GM10248 (cell line): ENCODE measurements at places on chromosomes 16 and 17.
A peak's percentile ranks its signal among the peaks of the same experiment; 100 is the strongest.

DNA sequence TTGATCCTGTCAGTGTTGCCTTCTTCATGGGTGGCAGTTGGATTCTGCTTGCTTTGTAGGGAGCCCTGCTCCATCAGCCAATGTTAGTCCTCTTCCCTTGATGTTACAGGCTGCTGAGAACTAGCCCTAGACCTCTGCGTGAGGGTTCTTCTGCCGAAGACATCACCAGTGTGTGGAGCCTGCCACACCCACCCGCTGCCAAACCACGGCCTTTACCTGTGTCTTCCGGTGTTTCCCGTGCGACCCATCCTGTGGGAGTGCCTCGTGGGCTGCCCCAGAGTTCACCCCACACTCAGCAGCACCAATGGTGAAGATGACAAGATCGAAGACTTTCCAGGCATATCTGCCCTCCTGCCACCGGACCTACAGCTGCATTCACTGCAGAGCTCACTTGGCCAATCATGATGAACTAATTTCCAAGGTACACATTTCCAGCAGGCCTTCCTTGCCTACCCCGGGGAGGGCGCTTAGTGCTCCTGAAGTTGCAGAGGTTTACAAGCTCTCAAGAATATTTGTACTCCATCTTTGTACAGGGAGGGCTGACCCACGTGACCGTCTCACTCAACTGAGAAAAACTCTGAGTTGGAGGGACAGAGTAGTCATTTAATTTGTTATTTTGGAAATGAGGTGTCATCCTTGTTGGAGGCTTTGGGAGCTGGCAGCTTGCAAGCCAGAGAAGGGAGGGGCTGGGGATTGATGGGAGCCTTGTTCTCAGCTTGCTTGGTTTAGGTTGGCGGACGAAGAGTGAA is 21.8 kb downstream of the YPEL2 start:
- no peak for DNase-seq

GRCh38 chr17:79612468-79613194 is 1.8 kb upstream of the RBFOX3 start:
- DNase-seq: peak; percentile 74

DNA sequence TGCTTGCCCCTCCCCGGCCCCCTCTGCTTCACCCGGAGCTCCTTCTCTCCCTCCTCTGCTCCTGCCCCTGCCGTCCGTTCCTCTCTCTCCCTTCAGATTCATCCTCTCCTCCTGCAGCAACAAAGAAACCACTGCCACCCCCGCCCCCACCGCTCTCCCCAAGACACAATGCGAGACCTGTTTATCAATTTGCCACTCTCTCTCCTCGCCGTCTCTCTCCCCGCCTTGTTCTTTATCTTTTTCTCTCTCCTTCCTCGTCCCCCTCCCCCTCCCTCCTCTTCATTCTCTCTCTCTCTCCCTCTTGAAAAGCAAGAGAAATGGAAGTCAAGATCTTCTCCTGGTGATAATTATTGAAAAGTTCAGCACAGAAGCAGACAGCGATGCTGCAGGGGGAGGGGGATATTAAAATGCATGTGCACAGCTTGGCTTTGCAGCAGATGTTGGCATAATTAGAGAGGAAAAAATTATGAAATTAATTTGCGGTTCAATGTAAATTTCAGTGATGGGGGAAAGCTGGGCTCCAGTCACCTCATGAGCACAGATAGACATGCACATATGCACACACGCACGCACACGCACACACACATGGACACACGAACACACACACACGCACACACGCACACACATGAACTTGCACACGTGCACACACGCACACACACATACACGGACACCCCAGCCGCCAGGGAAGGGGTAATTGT is 58.1 kb upstream of the CBFA2T3 start:
- DNase-seq: no peak

DNA sequence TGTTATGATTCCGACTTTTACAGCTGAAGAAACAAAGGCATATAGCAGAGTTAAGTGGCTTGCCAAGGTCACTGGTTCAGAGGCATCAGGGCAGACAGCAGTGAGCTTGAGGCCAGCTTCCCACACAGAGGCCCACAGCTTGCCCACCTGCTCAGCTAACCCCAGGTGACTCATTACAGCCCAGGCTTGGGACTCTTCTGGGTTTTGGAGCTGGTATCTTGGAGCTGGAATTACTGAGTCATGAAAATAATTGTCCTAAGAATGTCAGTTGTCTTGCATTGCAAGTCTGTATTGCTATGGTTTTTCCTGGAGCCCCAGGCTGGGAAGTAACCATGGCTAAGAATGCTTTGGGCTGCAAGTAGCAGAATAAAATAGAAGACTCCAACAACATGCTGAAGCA is 32.4 kb upstream of the IRX3 start:
- no peak for DNase-seq

DNA sequence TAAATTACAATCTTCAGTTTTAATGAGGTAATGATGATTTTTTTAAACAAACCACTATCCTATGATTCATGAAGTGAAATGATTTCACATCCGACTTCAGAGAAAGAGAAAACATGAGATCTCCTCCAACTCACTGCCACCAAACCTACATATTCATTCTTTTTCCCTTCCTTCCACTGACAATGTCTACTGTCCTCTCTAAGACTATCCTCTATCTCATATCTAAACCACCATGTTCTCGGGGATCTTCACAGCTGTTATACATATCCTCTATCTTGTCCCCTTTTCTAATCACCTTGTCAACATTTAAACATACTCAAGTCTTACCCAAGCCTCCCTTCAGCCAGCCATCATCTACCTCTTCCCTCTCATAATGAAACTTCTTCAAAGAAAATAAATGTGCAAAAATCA is 53.5 kb downstream of the SMURF2 start:
- DNase-seq: no peak

GRCh38 chr17:35376245-35376644 is 2.8 kb upstream of the SLFN11 start:
- DNase-seq: no peak

- DNase-seq: no peak
These were observed 27.7 kb upstream of the CBX4 start for GRCh38 chr17:79866791-79867518.

DNA sequence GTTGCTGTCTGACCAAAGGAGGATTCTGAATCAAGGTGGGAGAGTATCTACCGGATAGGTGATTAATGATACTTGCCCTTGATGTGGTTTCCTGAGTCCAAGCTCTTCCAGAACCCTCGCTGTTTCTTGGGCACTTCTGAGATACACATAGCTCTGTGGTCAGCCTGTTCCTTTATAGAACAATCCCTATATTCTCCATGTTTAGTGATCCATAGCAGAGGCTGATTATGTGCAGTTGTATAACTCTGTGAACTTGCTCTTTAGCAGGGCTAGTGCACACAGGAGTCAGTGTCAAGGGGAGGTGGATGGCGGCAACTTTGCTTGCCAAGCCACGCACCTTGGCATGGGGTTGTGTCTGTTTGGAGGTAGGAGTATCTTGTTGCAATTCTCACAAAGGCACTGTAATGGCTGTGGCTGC is 36.1 kb downstream of the ARL4D start:
- DNase-seq: no peak

GRCh38 chr17:56815711-56816110 is 18.0 kb downstream of the C17orf67 start:
- DNase-seq: no peak

- DNase-seq: no peak
These were observed 3.6 kb upstream of the HS3ST3B1 start for GRCh38 chr17:14297161-14297851.

GRCh38 chr16:23650674-23651416 is 9.6 kb downstream of the DCTN5 start:
- no peak for DNase-seq

GRCh38 chr16:57882792-57883191 is 80.5 kb upstream of the KIFC3 start:
- DNase-seq: no peak

GRCh38 chr16:57355898-57356414 is 2.6 kb upstream of the CCL22 start:
- no peak for DNase-seq

DNA sequence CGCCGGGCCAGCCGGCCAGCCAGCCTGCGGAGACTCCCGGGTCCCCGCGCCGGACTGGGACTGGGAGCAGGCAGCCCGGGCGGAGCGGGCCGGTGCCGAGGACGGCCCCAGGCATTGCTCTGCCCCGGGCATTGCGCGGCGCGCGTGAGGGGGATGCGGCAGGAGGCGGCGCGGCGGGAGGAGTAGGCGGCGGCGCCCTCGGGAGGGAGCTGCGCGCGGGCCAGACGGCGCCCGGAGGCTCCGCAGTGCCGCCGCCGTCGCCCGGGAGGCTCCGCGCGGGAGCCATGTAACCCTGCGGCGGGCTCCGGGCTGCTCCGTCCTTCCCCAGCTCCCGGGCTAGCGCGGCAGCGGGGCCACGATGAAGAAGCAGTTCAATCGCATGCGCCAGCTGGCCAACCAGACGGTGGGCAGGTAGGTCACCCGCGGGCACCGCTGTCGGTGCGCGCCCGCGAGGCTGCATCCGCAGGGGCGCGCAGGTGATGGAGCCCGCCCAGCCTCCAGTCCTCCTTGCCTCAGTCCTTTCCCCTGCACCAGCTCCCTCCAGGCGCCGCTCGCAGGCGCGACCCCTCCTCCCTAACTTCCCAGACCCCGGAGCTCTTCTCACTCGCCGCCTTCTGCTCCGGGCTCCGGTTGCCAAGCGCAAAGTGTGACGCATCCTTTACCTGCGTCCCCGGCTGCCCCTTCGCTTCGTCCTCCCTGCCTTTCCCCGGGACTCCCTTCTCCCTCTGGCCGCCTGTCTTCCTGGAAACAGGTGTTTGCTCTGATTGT is at the start of gene ARHGAP44:
Gene ARHGAP44, plus strand, starts transcription at position 18 of the 768 bp plus-strand sequence. Its CDS starts 341 bp downstream, at position 359.
- peak; percentile 79 for DNase-seq

- no peak for DNase-seq
These were observed 9.7 kb downstream of the IRX6 start for GRCh38 chr16:55333684-55334083.

- DNase-seq: no peak
These were observed 4.6 kb downstream of the PRSS8 start for GRCh38 chr16:31130899-31131298.

DNA sequence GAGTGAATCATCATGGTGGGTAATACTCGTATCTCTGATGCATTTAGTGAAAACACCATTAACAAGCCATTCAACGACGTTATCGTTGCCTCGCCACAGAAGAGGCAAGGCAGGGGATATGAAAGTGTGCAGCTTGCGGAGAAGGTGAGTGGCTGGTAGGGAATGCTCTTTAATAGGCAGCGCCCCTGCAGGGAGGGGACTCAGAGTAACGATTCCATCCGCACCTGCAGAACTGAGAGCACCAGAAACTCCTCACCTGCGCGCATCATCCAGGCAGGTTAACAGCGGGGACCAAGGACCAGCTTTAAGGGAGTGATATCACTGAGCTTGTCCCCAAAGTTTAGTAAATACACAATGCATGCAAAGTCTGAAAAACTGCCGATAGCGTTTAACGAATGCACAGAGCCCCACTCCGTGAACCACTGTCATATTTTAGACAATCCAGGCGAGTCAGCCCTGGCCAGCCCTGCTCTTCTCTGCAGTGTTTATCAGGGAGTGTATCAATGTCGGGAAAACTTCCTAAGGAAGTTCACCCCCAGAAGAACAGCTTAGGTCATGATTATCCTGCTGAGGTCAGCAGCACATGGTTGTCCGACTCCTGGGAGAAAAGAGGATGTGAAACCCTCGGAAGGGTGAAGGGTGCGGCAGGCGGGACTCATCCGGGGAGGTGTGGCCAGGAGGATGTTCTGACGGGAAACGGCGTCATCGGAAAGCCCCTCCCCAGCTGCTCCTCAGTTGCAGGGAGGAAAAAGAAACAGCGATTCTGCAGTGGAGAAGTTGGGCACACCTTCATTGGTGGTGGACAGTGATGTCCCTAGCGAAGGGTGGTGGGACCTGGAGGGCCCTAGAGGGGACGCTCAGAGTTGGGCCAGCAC is 68.5 kb upstream of the DNAH17 start:
- DNase-seq: peak; percentile 87

DNA sequence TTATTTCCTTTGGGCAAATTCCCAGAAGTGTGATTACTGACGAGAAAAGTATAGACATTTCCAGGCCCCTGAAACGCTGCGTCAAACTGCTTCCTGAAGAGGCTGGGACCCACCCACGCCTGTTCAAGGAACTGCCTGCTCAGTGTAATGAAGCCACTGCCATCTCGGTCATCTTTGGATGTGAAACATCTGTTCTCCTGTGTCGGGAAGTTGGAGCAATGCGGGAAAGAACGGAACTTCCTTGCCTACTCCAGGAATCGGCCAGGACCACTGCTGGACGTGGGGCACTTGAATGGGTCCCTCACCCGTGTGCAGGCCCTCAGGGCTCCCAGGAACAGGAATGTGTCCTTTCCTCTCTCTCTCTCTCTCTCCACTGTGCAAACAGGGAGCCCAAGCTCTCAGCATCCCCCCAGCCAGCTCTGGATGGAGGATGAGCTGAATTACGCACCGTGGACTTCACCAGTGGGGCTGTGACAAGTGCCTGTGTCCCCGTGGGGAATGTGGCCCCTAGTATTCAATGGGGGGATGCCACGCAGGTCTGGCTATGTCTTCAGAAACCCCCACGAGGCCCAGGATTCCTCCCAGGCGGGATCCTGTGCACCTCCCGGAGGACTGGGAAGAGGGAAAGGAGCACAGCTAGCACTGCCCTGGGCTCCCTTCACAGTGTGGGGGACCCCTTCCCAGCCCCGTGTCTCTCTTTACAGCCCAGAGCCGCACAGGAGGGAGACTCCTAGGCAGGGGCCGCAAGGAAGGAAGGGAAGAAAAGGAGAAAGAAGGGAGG is 18.3 kb upstream of the LITAF start:
- DNase-seq: no peak

- no peak for DNase-seq
These were observed 1.5 kb upstream of the ADAP2 start for GRCh38 chr17:30920282-30920681.

- no peak for DNase-seq
These were observed 218.1 kb upstream of the KCNJ16 start for GRCh38 chr17:69856946-69857345.

- DNase-seq: no peak
These were observed 8.9 kb upstream of the SNAI3 start for GRCh38 chr16:88695218-88695617.

GRCh38 chr16:77680496-77680895 is 41.8 kb upstream of the NUDT7 start:
- DNase-seq: no peak

DNA sequence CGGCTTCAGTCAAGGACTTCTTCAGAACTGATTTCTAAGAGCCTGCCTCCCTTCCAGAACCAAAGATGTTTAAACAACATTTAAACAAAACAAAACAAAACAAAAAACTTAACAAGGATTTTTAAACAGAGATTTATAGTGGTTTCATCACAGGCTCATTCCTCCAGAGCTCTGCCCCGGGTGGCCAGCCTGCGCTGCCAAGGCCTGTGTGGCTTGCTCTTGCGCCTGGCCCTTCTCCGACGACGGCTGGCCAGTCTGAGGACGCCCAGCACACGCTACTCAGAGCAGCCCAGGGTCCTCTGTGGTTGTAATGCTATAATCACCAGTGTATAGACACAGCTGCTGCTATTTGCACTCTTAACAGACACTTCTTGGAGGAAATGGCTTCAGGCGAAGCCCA is 307.2 kb upstream of the MYOCD start:
- DNase-seq: no peak
